ENCODE measurements at places on chromosomes 1 and 21.
A peak's percentile ranks its signal among the peaks of the same experiment; 100 is the strongest.

- DNase-seq, result peak; percentile 79
Observed at GRCh38 chr1:51736702-51737101, 119.8 kb downstream of the OSBPL9 start.

- DNase-seq, result no peak
Observed at GRCh38 chr1:234941321-234942011, 187.2 kb downstream of the TOMM20 start.

DNA sequence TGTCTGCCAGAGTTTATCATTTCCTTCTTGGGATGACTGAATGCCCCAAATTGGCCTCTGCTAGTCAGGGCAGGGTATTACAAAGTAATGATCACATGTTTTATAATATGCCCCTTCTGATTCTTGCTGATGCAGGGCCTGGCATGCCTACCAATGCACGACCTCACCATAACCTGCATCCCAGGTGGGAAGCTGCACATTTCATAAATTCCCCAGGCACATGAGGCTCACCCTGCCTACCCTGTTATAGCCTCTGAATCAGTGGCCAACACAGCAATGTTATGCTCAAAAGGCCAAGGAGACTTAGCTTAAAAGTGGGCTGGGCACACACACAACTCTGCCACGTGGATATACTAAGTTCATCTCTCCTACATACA lies 28.0 kb upstream of the XPR1 start:
- DNase-seq, result no peak

GRCh38 chr21:42513985-42514882 lies 582 bp downstream of the SLC37A1 start:
- no peak for DNase-seq

GRCh38 chr1:83929184-83929583 lies 69.7 kb downstream of the TTLL7 start:
- peak; percentile 84 for DNase-seq

DNA sequence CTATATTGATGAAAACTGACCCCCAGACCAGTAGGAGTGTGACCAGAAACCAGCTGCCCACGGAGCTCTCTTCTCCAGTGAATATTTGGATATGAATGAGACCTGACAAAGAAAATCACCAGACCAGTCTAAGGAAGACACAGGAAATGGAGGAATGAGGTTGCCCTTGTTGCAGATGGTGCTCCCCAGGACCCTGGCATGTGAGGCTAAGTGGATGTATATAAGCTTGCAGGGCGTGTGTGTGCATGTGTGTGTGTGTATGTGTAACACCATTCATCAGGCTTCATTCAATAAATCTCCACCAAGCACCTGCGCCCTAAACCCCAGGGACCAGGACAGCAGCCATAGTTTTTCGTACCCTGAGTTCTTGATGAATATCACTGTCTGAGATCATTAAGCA lies 14.4 kb downstream of the PHLDA3 start:
- DNase-seq, result no peak

- DNase-seq, result peak; percentile 77
Observed at GRCh38 chr1:205493241-205494085, 11.0 kb upstream of the CDK18 start.

DNA sequence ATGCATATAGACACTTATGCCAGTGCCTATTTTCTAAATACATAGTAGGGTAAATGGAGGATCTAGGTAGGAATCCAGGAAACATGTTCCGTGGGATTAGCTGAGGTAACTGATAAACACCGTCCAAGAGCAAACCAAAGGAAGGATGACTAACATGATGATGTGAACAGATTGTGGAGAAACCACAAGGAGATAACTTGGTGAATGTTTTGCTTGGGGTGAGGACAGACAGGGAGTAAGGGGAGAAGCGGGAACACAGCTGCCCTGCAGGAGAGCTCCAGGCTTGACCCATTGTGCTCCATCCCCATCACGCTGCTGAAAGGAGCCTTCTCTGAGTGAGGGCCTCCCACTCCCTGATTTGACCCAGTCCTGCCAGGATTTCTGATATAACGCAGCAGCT lies 87.0 kb upstream of the ZC3H11B start:
- DNase-seq, result peak; percentile 62

DNA sequence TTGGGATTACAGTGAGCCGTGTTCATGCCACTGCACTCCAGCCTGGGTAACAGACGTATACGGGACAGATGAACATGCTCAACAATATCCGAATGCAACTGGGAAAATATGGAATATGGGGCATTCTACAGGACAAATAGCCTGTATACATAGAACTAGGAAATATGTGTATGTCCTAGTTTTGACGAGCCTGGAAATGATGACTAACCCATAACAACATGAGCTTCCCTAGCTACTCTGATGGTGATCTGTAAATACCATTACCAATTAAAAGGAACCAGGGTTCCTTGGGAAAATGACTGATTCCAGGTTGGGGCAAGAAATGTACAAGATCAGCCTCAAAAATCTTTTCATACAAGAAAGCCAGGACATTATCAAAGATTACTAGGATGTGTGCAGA lies 42.8 kb upstream of the ARTN start:
- no peak for DNase-seq

GRCh38 chr1:29280409-29281131 lies 44.2 kb downstream of the PTPRU start:
- DNase-seq, result peak; percentile 31
